ENCODE measurements at places on chromosomes 2 and 18.

DNA sequence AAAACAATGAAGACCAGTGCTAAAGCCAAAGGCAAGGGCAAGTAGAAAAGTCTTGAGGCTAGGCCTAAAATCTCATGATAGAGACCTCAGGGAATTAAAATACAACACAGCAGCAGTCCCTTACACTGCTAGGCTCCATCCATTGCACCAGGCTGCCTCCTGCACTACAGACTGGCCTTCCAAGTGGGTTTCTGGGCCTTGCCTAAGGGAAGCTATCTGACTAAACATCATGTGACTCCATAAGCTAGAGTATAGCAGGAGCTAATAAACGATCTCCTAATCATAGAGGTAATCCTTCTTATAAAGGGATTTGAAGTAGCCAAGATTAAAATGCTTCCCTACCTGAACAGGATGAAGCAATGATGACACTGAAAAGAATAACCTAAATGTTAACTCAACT is 77.6 kb upstream of the NFU1 start:
- no peak for DNase-seq

GRCh38 chr2:85953476-85953875 is 64.7 kb upstream of the ST3GAL5 start:
- DNase-seq: no peak

DNA sequence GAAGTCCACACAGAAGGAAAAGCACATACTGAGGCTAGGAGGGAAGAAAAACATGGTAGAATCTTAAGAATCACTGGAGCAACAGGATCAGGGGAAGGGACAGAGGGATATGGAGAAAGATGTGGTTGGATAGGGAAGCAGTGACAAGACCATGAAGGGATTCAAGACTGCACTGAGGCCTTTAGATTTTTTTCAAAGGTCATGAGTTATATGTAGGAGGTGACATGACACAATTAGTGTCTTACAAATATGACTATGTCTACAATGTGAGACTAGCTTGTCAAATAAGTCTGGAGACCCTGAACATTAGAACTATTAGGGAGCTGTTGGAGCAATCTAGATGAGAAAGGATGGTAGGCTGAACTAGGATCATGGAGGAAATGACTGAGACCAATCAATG is 1130.3 kb upstream of the ZEB2 start:
- no peak for DNase-seq

DNA sequence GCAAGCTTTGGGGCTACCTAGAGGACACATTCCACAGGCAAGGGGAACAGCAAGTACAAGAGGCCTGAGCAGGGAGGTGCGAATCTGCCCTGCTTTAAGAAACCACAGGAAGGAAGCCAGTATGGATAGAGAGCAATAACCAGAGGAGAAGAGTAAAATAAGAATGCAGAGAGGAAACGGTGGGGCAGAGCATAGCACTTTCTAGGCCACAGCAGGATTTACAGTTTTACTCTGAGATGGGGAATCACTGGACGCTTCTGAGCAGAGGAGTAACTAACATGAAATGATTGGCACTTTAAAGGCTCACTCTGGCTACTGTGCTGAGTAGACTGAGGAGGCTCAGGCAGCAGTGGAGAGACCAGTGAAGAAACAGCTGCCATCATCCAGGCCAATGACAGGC is 23.8 kb downstream of the AAK1 start:
- DNase-seq: no peak

- DNase-seq: no peak
Measured at GRCh38 chr18:70994116-70994515, 705.3 kb downstream of the SOCS6 start.

DNA sequence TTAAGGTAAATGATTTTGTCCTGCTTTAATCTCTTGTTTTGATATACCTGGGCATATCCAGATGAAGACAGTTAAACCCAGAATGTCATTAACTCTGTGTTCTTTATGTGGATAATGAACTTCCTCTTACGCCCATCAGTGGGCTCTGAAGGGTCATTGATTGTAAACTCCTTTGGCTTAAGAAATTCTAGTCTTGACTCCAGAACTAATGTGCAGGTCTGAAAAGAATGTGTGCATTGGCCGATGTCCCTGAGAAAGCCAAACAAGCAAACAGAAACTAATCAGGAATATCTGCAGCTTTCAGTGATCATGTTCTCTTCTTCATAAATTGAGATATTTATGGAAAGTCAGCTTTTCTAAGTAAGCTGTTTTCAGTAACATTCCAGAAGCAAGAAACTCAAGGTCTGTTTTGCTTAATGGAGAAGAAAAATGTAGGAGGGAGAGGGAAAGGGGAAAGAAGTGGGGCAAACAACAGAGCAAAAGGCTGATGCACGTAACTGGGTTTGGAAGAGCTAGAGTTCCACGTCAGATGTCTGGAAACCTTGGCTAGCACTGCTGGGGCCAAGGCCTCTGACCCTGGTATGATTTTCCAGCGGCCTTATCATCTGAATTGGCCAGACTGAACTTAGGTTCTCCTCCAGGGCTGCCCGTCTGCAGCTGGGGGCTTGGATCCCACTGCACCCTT is 61.3 kb upstream of the FHL2 start:
- no peak for DNase-seq

GRCh38 chr2:9696731-9697130 is 65.9 kb upstream of the YWHAQ start:
- no peak for DNase-seq

DNA sequence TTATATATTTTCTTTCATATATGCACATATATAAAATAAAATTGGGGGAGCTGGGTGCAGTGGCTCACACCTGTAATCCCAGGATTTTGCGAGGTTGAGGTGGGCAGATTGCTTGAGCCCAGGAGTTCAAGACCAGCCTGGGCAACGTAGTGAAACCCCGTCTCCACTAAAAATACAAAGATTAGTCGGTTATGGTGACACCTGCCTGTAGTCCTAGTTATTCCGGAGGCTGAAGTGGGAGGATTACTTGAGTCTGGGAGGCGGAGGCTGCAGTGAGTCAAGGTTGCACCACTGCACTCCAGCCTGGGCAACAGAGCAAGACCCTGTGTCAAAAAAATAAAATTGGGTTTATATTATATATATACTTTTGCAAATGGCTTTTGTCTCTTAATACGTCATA is 39.6 kb upstream of the TFCP2L1 start:
- no peak for DNase-seq

DNA sequence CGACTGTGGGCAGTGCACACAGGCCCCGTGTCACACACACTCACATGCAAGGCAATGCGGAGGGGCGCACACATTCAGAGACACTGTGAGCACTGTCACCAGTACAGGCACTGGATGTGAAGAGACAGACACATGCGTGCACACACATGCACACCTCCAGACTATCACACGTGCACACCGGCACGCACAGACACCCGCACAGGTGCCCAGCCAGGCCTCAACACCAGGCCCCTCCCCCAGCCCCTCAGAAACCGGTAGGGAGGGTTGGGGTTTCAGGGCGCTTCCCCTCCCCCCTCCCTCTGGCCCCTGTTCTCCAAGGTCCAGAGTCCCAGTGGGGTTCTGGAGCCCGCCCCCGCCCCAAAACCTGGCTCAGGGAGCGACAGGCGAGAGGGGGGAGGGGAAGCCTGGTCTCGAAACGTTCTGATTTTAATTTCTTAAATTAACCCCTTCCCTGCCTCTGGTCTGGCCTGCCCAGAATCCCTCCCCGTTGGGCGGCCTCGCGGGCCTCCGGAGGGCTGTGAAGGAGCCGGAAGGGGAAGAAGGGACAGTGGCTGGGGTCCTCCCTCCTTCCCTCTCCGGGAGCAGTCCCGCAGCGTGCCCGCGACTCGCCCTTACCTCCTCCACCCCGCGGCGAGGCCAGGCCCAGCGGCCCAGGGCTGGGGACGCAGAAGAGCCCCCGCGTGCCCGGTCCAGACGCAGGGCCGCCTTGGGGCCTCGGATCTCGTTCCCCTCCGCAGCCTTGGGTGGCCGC is 558 bp downstream of the FBXO41 start:
- peak; percentile 37 for DNase-seq

DNA sequence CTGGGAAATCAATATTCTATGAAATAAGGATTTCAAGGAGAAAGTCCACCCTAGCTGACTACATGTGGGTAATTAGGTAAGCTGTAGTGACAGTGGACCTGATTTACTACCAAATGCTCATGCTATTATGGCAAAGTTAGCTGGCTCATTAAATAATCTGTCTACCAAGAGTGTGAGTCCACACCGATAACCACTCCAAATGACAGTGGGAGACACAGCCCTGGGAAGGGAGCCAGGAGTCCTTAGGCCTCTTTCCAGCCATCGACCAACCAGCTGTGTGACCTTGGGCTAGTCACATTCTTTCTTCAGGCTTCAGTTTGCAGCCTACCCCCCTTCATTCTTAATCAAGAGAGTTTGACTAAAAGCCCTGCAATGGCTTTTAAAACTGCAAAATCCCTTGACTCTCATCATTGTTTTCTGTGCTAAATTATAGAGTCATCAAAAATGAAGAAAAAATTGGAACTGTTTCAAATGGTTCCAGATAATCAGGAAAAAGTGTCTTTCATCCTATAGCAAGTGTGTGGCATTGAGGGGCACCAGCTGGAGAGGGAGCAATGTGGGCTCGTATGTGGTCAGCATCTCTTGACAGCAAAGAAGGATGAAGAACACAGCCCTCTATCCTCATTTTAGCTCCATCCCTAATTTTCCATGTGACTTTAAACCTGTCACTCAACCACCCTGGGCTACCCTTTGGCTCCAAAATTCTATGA is 45.6 kb upstream of the SLC14A2 start:
- DNase-seq: no peak

- DNase-seq: no peak
Measured at GRCh38 chr2:219533930-219534661, 9.5 kb downstream of the CHPF start.

DNA sequence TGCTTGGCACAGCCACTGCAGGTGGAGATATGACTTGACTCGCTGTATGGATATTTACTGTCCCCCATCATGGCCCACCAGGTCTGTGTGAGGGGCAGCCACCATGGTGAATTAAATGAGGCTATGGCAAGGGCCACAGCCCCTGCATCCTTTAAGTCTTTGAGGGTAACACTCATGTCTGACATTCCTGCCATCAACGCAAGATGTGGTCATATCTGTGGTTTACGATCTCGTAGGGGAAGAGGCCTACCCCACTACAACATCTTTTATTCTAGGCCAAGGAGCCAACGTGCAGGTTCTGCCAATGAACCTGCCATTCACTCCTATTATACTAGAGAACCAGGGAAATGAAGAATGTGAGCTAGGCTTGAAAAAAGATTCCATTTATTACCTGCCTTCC is 381.6 kb upstream of the ID2 start:
- no peak for DNase-seq

DNA sequence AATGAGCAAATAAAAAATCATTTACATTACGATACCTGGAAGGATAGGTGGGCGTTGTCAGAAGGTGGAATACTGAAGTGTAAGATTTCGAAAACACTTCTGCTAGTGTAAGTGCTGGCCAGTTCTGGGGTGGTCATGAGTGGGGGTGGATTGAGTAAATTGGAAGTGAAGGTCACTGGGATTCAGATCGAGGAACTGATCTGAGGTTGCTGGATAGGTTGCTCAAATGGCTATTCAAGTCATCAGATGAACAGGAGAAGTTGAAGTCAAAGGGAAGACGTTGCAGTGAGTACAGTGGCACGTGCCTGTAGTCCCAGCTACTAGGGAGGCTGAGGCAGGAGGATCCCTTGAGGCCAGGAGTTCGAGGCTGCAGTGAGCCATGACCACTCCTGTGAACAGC is 95.7 kb downstream of the MALT1 start:
- DNase-seq: no peak

DNA sequence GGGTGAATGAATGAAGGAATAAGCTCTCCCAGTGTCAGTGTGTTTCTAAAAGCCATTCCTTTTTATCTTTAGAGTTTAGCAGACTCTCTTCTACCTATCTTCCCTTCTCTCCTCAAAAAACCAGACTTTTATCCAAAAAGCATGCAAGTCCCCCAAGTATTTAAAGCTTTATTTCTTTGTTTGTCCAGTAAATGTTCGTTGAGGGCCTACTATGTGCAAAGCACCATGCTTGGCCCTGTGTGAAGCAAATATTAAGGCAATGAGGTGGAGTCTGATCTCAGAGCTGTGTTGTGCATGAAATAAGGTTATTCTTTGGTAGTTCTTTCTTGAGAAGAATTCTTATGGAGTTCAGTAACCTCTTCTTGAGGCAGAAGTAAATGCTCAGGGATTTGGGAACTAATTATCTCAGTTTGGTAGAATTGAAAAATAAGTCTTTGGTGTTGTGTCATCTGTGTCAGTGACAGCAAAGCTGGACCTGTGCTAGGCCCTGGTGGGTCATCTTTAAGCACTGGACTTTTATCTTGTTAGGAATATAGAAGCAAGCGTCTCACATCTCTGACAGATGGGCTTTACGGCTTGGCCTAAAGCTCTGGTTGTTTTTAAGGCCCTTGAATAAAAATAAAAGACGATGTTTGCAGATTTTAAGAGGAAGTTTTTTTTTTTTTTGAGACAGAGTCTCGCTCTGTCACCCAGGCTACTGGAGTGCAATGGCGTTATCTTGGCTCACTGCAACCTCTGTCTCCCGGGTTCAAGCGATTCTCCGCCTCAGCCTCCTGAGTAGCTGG is 28.1 kb upstream of the CASP10 start:
- DNase-seq: no peak

- no peak for DNase-seq
Measured at GRCh38 chr18:48342581-48342980, 66.6 kb downstream of the ZBTB7C start.

DNA sequence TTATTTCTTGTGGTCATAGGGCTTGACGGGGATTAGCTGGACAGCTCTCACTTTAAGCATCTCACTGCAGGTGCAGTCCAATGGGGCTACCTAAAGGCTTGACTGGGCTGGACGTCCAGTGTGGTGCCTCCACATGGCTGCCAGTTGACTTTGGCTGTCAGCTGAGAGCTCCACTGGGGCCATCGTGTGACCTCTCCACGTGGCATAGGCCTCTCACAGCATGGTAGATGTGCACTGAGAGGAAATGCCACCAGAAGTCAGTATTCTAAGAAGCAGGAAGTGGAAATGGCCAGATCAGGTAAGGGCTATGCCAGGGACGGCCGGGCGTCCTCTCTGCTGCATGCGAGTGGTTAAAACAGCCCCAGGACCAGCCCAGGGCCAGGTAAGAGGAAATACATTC is 105.2 kb upstream of the TWIST2 start:
- no peak for DNase-seq

DNA sequence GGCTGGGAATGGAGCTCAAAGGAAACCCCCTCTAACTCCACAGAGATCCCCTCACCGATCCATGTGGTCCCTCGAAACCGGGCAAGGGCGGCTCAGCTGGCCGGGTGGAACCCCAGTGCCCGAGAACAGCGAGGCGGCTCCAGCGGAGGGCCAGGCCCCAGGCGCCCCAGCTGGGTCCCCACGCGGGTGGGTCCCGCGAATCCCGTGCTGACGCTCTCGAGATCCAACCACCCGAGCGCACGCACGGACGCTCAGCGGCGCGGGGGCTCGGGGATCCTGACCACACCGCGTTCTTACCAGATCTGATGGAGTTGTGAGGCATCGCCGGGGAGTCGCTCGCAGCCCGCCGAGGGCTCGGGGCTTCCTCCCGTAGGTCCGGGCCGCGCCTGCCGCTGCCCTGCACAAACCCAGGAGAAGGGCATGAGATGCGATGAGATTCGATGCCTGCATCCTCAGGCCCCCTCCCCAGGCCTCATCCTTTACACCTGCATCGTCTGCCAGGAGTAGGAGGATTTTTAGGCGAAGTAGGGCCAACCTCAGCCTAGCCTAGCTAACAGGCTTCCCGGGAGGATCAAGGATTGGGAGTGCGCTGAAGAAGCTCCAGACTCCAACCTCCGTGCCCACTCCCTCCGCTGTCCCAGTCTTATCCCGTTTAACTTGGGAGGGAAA is 514 bp downstream of the PAX8 start:
- no peak for DNase-seq

All from OCI-M1 (cell line).